ENCODE measurements at places on chromosomes 16 and 17. TPM values are rescaled to one million over a fixed set of nuclear protein-coding genes. Genes with fewer than 3 reads are reported as not detected.

CDH15 gene
- not detected for polyA plus RNA-seq

DNA sequence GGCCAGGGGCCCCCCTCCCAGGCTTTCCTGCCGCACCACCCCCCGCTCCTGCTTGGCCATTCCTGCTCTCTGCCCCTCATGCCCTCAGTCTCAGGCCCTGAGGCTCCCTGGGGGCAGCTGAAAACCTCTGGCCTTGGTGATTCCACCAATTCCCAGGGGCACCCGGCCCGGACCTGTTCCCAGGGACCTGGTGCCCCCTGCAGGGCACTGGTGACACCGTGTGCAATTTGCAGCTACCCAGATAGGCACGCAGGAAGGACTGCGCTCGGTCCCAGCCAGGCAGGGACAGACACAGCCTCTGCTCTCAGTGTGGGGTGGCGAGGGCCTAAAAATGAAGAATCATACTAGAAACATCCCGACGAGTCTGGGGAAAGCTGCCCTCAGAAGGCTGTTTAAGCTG, 13.4 kb downstream of the WFDC1 start:
- no peak for DNase-seq

- DNase-seq: no peak
Observed at GRCh38 chr17:77749321-77749751, 209.2 kb upstream of the TNRC6C start.

- DNase-seq: no peak
Observed at GRCh38 chr17:19357351-19357750, 5.2 kb downstream of the B9D1 start.

CA5A gene
- polyA plus RNA-seq: not detected

Data from GM12878 (cell line).